Activated naive CD8-positive, alpha-beta T cell treated with anti-CD3 and anti-CD28 coated beads, Interleukin-2, amount 10 ng/mL, durations not matched to agents 7 days and 5 days (primary cell): ENCODE measurements at places on chromosomes 6 and 20. TPM values are rescaled to one million over a fixed set of nuclear protein-coding genes. Genes with fewer than 3 reads are reported as not detected.

CALHM6 gene
- total RNA-seq, result 23.2 TPM

- H3K4me1 ChIP-seq, result peaks cover 26% of the 10 kb centered on the region
- H3K27me3 ChIP-seq, result peaks cover 5% of the 10 kb centered on the region
- DNase-seq, result no peak
- no peaks in the 10 kb centered on the region for H3K36me3 ChIP-seq
- H3K4me3 ChIP-seq, result no peak overlapping the region
Measured at GRCh38 chr6:6803180-6803977, 214.9 kb downstream of the LY86 start.

GRCh38 chr20:2891343-2891742 lies 18.1 kb downstream of the PTPRA start:
- DNase-seq, result no peak
- H3K4me3 ChIP-seq, result no peak overlapping the region
- no peaks in the 10 kb centered on the region for H3K27me3 ChIP-seq
- peaks cover 28% of the 10 kb centered on the region for H3K4me1 ChIP-seq
- H3K27ac ChIP-seq, result no peak overlapping the region
- H3K36me3 ChIP-seq, result peaks cover 33% of the 10 kb centered on the region

OPRL1 gene
- 2.6 TPM for total RNA-seq

PCIF1 gene
- 54.5 TPM for total RNA-seq

- H3K27me3 ChIP-seq, result peaks cover 16% of the 10 kb centered on the region
- no peak for DNase-seq
- no peaks in the 10 kb centered on the region for H3K36me3 ChIP-seq
Measured at GRCh38 chr6:71385111-71385822, 96.7 kb downstream of the OGFRL1 start.

SLC26A8 gene
- not detected for total RNA-seq

DNA sequence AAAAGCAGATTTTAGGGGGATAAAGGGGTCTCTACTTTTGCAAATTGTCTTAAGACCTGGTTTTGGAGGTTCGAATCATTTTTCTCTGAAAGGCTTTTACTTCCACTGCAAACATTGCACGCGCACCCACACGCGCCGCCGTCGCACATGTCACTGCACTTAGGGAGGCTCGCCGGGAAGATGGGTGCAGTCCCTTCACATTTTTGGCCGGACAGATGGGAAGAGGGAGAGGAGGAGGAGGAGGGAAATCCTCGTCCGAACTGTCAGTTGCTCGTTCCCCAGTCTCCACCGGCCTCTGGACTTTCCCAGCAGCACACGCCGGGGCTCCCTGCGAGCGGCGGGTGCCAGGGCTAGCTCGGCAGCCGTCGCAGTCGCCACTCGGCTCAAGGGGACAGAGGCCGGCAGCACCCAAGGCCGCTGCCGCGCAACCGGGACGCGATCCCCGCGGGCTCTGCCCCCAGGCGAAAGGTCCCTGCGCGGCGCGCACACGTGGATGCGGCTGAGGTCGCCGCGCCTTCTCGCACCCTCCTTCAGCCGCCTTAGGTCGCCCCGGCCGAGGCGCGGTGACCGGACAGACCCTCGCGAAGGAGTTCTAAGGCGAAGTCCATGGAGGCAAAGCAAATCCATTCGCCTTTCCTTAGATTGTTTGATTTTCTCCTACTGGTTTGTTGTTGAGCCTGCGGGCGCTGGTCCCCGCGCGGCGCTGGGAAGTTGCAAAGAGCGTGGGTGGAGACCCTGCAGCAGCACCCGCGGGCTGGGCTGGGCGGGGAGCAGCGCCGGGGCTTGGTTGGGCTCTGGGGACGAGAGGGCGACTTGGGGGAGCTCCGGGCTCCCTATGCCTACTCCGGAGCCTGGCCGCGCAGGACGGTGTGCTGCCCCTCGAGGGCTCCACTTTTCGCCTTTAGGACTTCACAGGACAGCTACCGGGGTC lies 1.2 kb downstream of the MYB start:
- H3K27me3 ChIP-seq, result no peaks in the 10 kb centered on the region
- peak; percentile 65 for DNase-seq
- peaks cover 11% of the 10 kb centered on the region for H3K36me3 ChIP-seq

- H3K27me3 ChIP-seq, result no peaks in the 10 kb centered on the region
- H3K4me1 ChIP-seq, result no peaks in the 10 kb centered on the region
- DNase-seq, result no peak
Measured at GRCh38 chr20:60804918-60805630, 447.0 kb upstream of the CDH4 start.

GLP1R gene
- total RNA-seq, result not detected

DNA sequence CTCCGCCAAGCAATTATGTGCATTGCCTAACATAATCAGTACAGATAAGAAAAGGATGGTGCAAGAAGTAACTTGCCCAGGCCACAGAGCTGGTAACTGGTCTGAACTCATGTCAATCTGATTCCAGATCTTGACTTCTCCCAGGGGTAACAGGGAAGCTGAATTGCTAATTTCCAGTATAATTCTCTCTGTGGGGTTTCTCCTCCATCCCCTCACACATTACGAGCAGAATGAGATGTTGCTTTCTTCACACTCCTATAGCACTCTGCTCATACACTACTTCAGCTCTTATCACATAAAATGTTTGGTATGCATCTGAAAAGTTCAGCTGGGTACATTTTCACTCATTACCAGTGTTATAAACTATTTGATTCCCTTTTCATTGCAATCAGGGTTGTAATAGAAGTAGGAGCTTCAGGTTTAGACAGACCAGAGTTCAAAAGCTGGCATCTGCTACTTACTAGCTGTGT lies 24.0 kb upstream of the LRRC1 start:
- no peak for DNase-seq
- H3K4me3 ChIP-seq, result no peak overlapping the region
- H3K27ac ChIP-seq, result no peak overlapping the region
- H3K27me3 ChIP-seq, result peaks cover 3% of the 10 kb centered on the region
- no peaks in the 10 kb centered on the region for H3K4me1 ChIP-seq

DNA sequence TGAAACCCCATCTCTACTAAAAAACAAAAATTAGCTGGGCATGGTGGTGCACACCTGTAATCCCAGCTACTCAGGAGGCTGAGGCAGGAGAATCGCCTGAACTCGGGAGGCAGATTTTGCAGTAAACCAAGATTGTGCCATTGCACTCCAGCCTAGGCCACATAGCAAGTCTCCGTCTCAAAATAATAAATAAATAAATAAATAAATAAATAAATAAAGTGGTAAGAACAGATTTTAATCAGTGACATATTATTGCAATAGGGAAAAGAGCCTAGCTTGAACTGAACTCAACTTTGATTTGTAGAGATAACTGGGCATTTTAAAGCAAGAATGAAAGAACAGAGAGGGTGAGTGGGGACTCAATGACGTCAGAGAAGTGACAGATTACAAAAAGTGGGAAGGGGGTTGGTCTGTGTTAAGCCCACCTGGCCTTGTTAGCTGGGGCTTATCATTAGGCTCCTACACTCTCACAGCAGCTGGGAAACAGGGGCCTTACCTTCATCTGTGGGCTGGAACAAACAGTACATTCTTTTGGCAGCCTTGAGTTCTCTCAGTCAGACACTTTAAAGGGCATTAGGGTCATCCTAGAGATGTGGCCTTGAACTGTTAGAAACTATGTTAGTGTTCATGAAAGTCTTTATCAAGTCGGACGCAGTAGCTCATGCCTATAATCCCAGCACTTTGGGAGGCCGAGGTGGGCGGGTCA lies 24.5 kb upstream of the KIFC1 start:
- no peaks in the 10 kb centered on the region for H3K36me3 ChIP-seq
- peaks cover 3% of the 10 kb centered on the region for H3K4me1 ChIP-seq

DNA sequence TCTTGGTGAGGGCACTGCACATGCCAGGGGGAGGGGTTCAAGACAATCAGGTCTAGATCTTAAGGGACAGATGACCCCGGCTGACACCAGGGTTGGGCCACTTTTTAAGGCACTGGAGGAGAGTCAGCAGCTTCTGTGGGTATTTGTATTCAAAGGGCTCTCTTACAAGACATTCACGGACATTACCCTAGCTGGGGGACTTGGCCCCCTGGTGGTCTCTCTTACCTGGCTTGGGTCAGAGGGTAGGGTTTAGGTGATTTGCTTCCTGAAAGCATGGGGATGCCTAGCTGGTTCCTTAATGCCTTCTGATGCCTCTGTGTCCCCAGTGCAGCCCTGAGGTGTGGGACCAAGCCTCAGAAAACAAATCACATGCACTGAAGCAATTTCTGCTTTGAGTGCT lies 354.7 kb downstream of the CDC5L start:
- H3K27ac ChIP-seq, result no peak overlapping the region
- H3K36me3 ChIP-seq, result no peaks in the 10 kb centered on the region
- no peaks in the 10 kb centered on the region for H3K27me3 ChIP-seq
- DNase-seq, result no peak
- no peaks in the 10 kb centered on the region for H3K4me1 ChIP-seq
- no peak overlapping the region for H3K4me3 ChIP-seq

DNA sequence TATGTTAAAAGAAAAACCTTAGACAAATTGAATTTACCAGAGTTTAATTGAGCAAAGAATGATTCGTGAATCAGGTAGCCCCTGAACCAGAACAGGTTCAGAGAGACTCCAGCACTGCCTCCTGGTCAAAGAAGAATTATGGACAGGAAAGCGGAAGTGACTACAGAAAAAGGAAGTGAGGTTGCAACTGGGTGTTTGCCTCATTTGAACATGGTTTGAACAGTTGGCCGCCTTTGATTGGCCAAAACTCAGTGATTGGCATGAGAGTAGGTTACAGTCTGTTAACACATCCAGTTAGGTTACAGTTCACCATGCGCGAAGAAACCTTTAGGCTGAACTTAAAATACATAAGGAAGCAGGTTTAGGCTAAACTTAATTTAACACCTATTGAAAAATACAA lies 248.8 kb downstream of the TFAP2A start:
- no peak overlapping the region for H3K4me3 ChIP-seq
- H3K27me3 ChIP-seq, result no peaks in the 10 kb centered on the region
- DNase-seq, result no peak
- H3K4me1 ChIP-seq, result no peaks in the 10 kb centered on the region
- H3K36me3 ChIP-seq, result no peaks in the 10 kb centered on the region

DNA sequence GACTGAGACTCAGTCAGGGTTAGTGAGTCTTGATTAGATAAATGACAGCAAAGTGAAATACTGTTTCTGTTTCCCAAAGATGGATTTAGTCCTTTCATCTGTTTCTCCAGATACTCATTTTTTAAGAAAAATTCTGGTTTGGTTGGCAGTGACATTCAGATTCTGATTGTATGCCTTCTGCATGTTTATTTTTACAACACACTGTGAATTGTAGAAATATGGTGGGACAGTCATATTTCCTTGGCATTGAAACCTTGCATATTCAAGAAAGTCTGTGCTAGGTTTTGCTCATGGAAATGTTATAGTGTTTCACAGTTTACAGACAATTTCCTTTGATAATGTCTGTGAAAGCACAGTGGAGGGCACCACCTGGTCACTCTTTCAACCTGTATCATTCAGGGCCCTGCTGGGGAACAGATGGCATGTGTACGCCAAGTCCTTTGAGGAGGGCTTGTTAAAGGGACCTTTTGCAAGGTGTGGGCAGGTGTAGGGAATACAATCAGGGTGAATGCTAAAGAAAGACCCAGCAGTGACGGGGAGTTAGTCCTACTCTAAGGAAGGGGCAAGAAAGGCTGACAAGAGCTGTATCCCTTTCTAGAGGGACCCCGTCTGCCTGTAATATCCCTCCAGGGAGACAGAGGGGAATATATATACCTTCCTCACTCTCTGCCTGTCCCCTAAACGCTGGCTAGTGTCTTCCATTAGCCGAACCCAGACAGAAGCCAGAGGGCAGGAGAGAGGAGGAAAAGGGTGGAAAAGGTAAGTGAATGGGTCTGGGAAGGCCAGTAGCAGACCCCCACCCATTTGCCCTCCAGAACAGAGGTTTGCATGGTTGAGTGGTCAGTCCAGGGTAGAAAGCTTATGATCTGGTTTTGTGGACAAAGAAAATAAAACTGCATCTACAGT lies 10.2 kb downstream of the PLCB4 start:
- no peaks in the 10 kb centered on the region for H3K36me3 ChIP-seq
- no peaks in the 10 kb centered on the region for H3K27me3 ChIP-seq
- H3K4me1 ChIP-seq, result no peaks in the 10 kb centered on the region
- no peak overlapping the region for H3K27ac ChIP-seq
- no peak overlapping the region for H3K4me3 ChIP-seq
- DNase-seq, result no peak

- DNase-seq, result no peak
- no peak overlapping the region for H3K27ac ChIP-seq
- peaks cover 3% of the 10 kb centered on the region for H3K4me1 ChIP-seq
- H3K36me3 ChIP-seq, result no peaks in the 10 kb centered on the region
Measured at GRCh38 chr6:155854787-155855186, 399.1 kb upstream of the NOX3 start.

CDS2 gene
- 59.1 TPM for total RNA-seq

- H3K4me3 ChIP-seq, result no peak overlapping the region
- DNase-seq, result no peak
- peaks cover 32% of the 10 kb centered on the region for H3K27me3 ChIP-seq
- H3K36me3 ChIP-seq, result no peaks in the 10 kb centered on the region
Measured at GRCh38 chr6:1363729-1364572, 25.4 kb upstream of the FOXF2 start.

FAXC gene
- total RNA-seq, result not detected

DNA sequence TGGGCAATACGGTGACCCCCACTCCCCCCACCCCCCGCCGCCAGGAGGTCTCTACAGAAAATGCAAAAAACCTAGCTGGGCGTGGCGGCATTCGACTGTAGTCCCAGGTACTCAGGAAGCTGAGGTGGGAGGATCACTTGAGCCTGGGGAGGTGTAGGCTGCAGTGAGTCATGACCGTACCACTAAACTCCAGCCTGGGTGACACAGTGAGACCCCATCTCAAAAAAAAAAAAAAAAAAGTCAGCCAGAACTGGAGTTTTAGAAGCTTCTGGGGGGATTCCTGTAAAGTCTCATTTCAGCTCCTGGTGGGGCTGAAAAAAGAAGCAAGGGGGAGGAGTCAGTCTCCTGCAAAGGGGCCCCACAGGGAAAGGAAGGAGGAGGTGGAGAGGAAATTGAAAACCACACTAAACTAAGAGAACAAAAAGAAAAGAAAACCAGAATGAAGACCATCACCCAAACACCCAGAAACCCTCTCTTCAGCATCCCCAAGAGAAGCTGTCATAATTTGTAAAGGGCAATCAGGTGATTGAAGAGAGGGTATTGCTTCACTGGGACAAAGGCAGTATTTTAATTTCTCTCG lies 50.4 kb downstream of the NOL4L start:
- H3K27ac ChIP-seq, result peak overlapping the region; percentile 99
- no peaks in the 10 kb centered on the region for H3K27me3 ChIP-seq
- H3K4me3 ChIP-seq, result peak overlapping the region; percentile 88
- peaks cover 58% of the 10 kb centered on the region for H3K4me1 ChIP-seq
- peaks cover 3% of the 10 kb centered on the region for H3K36me3 ChIP-seq
- no peak for DNase-seq

SLC22A3 gene
- not detected for total RNA-seq

- H3K4me1 ChIP-seq, result peaks cover 12% of the 10 kb centered on the region
- H3K27ac ChIP-seq, result no peak overlapping the region
- no peaks in the 10 kb centered on the region for H3K27me3 ChIP-seq
- DNase-seq, result no peak
- H3K36me3 ChIP-seq, result peaks cover 3% of the 10 kb centered on the region
Measured at GRCh38 chr6:1916334-1917070, 306.8 kb downstream of the FOXC1 start.

- peak; percentile 62 for DNase-seq
- peaks cover 16% of the 10 kb centered on the region for H3K4me1 ChIP-seq
- H3K4me3 ChIP-seq, result peak overlapping the region; percentile 83
- peaks cover 29% of the 10 kb centered on the region for H3K36me3 ChIP-seq
- peak overlapping the region; percentile 92 for H3K27ac ChIP-seq
Measured at GRCh38 chr6:131281471-131282270, 146.4 kb downstream of the AKAP7 start.
